ENCODE measurements at places on chromosomes 11 and 22.

GRCh38 chr22:31343235-31344191, 2.6 kb downstream of the PATZ1 start:
- DNase-seq, result peak; percentile 81

GRCh38 chr22:44024288-44024921, at the start of gene PARVB:
Gene PARVB (plus strand): TSS chr22:44024302. CDS start chr22:44024340, 38 bp downstream.
- no peak for DNase-seq

DNA sequence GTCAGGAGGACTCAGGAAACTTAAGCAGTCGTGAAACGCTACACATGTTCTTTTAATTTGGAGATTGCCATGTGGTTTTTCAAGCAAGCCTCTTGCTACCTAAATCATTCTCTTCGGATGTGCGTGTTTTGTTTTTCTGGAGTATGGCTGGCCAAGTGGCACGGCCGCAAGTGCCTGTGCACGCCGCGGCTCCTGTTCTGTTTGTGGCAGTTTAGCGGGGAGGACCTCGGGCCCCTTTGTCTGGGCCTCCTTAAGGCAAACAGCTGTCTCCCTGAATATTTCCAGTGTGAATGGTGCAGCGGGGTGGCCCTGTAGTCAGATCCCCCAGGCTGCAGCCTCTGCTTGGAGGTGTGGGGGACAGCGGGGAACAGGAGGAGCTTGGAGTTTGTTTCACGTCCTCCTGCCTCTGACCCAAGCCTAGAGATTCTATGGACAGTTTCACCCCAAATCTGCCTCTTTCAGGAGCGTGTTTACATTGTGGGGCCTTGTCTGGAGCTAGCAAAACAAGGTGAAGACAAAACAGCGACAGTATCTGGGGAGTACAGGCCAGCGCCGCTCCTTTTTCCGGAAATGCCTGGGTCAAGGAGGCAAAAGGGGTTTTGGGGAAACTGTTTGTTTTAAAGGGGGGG, 1.3 kb downstream of the LRP5 start:
- no peak for DNase-seq

- DNase-seq, result peak; percentile 38
These were observed 60.5 kb downstream of the OSBP2 start for GRCh38 chr22:30754971-30755758.

DNA sequence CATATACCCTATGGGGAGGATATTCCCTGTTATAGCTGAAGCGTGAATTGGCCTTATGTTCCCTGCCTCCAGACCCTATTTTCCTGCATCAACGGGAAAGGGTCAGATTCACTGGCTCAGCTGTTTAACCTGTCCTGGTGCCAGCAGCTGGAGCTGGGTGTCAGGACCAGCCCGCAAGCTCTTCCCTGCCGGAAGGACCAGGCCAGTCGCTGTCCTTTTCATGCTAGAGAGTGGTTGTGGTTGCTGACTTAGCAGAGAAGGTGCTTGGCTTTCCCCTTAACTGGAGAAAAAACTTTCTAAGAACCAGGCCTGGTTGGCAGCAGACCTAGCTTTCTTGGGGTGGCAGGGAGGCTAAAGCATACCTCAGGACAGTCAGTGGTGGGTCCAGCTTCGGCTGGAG, 5.2 kb upstream of the SREBF2 start:
- no peak for DNase-seq

- DNase-seq, result no peak
These were observed 516 bp downstream of the LRFN4 start for GRCh38 chr11:66857234-66857926.

Measured in NCI-H1105 (cell line).